ENCODE measurements at places on chromosomes 3 and 15.

GRCh38 chr3:187987924-187988323, 166.0 kb upstream of the LPP start:
- peak; percentile 67 for DNase-seq

DNA sequence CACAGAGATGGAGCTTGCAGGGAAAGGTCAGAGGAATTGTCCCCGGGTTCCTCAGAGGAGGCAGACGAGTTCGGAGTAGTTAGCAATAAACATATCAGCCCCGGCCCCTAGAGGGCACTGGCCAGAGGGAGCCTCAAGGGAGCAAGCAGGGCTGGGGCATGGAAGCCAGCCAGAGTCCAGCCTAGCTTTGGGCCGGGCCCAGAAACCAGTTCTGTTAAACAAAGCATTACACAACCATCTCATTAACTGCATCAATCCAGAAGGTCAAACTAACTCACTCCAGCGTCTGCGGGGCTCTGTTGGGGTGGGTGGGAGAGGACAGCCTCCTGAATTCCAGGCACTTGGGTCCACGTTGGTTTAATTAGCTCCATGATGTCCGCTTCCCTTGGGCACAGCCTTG, 41.0 kb upstream of the IREB2 start:
- no peak for DNase-seq

- DNase-seq = peak; percentile 42
Measured at GRCh38 chr3:138781012-138781470, 53.7 kb downstream of the PIK3CB start.

DNA sequence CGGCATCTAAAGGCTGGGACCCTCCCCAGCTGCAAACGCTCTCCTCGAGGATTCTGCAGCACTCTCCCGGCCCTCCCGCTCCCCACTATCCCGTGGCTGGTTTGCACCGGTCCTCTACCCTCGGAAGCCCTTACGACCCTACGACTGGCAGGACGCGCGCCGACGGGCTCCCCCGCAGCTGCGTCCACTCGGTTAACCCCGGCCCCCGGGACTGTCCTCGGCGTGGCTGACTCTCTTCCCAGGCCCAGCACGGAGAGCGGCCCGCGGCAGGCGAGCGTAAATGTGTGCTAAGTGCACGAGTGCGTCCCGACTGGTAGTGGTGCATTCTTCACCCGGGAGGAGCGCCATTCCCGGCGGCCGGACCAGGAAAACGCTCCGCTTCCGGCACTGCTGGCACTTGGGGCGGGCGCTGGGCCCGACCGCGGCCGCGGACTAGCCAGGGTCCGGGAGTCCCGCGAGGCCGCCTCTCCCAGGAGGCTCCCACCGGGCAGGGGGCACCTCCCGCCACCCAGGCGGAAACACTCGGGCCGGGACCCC, 508 bp downstream of the GORASP1 start:
- no peak for DNase-seq

DNA sequence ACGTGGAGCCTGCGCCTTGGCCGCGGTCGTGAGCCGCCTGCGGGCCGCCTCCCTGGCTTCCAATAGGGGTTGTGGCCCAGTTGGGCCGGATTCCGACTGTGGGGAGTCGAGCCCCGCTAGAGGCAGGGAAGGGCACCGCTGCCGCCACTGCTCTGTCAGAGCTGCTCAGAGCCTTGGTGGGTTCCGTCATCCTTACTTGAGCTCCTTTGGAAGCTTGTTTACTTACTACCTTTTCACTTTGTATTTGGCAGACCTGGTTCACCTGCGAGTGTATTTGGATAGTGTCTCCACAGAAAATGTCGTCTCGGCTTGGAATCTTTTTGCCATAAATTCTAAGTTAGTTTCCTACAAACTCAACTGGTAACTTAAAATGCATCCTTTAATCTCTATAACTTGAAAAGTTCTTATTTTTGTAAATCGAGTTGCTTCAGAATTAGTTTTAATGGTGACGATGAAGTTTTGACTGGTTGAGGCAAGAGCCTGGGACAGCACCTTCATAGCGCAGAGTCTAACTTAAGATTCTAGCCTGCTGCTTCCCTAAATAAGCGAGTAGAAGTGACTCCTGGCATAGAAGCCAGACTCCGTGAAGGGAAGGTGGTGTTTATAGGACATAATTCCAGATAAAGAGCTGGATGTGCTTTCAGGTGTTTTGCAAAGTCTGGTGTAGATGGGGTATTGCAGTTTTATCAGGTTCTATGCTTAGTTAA, 800 bp downstream of the DAG1 start:
- DNase-seq = no peak

Measured in activated T-cell treated with anti-CD3 and anti-CD28 coated beads, Interleukin-2, amount 50 U/mL, for 24 hours (primary cell).